Stimulated activated CD4-positive, alpha-beta T cell treated with anti-CD3 and anti-CD28 coated beads, Interleukin-15, amount 100 ng/mL, for 1 hour (primary cell): ENCODE measurements at places on chromosomes 1 and 21.

GRCh38 chr1:87560601-87561360 is 232.1 kb downstream of the LMO4 start:
- no peak for DNase-seq

GRCh38 chr1:33655496-33655895 is 183.1 kb downstream of the ZSCAN20 start:
- DNase-seq, result no peak

- no peak for DNase-seq
Observed at GRCh38 chr1:72122099-72122880, 160.0 kb downstream of the NEGR1 start.

DNA sequence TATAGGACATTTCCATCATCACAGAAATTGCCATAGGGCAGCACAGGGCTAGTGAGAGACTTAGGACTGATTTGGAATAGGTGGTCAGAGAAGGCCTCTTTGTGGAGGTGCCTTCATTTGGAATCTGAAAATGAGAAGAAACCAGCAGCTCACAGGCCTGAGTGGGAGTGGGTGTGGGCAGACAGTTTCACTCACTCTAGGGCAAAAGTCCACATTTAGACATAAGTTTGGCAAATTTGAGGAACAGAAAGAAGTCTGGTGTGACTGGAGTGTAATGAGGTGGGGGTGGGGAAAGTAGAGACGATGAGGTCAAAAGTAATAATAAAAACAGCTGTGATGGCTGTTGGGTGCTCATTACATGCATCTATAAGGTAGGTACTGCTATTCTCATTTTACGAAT is 22.4 kb upstream of the BCAR3 start:
- no peak for DNase-seq

- DNase-seq, result no peak
Observed at GRCh38 chr1:196105901-196106300, 502.3 kb downstream of the KCNT2 start.

GRCh38 chr1:196098000-196098399 is 510.2 kb downstream of the KCNT2 start:
- no peak for DNase-seq
